ENCODE measurements at places on chromosomes 12 and 14. TPM values are rescaled to one million over a fixed set of nuclear protein-coding genes. Genes with fewer than 3 reads are reported as not detected.

C12orf50 gene
- not detected for total RNA-seq

KLRG1 gene
- 1.6 TPM for total RNA-seq

APOF gene
- not detected for total RNA-seq

DNA sequence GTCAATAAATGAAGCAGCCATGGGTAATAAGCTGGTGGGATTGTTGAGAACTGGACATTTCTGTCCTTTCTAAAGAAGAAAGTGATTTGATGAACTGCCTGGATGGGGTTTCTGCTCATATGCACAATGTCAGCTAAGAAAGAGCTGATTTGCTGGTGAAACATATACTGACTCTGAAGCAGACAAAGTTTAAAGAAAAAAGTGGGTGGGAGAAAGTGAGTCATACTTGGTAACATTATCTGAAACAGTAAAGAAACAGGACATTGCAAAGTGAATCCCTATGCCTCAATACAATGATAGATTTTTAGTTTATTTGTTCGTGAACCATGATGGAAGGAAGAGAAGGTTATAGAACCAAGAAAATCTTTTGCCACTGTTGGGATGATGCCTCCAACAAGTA lies 95.6 kb upstream of the DNM1L start:
- H3K27me3 ChIP-seq: no peaks in the 10 kb centered on the region
- H3K27ac ChIP-seq: no peak overlapping the region
- H3K36me3 ChIP-seq: peaks cover 32% of the 10 kb centered on the region
- DNase-seq: no peak
- no peak overlapping the region for H3K4me3 ChIP-seq

RTL1 gene
- total RNA-seq: not detected

DNA sequence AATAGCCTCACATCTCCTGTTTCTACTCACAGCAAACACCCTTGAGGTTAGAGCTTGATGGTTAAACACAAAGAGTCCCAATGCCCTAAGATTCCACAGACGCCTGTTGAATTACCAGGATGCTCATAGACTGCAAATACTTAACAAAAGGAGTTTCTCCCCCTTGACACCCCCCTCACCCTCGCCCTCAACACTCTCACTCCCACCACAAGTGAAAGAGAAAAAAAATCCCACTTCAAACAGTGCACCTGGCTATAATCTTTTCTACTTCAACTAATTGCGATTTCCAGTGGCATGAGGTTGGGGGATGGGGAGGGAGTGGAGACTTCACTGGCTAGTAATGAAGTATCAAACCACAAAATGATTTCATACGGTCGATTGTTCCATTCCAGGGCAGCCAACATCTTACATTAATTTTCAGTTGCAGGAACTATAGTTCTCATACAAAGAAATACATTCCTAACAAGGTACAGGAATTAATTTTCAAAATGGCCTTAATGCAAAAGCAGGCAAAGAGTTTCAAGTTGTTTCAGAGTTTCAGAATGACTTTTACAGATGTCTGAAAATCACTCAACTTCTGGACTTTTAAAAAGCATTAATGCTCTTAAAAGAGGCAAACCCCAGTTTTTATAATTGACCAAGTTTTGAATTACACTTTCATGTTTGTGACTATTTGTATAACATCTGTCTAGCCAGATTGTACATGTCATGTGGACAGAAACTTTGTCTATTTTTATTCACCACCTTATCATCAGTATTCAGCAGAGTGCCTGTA lies 390.7 kb downstream of the C12orf75 start:
- no peaks in the 10 kb centered on the region for H3K36me3 ChIP-seq
- H3K27ac ChIP-seq: no peak overlapping the region

DNA sequence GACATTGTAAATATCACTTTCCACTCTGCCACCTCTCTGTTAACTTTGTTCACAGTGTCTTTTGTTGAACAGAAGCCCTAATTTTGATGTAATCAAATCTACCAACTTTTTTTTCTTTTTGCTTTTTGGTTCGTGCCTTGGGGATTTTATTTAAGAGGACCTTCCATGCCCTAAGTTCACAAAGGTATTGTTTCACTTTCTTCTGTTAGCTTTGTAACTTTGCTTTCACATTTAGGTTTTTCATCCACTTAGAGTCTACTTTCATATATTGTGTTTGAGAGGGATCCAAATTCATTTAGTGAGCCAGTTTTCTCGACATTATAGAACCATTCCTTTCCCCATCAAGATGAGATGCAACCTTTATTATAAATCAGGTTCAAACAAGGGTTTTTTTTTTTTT lies 275.7 kb upstream of the CRY1 start:
- no peaks in the 10 kb centered on the region for H3K36me3 ChIP-seq
- no peaks in the 10 kb centered on the region for H3K4me1 ChIP-seq
- no peaks in the 10 kb centered on the region for H3K27me3 ChIP-seq
- no peak for DNase-seq
- H3K4me3 ChIP-seq: no peak overlapping the region

ADAMTS20 gene
- not detected for total RNA-seq

- H3K4me3 ChIP-seq: no peak overlapping the region
- H3K27ac ChIP-seq: peak overlapping the region; percentile 79
- DNase-seq: no peak
- no peaks in the 10 kb centered on the region for H3K36me3 ChIP-seq
Measured at GRCh38 chr12:50533203-50533584, 28.4 kb downstream of the DIP2B start.

GRCh38 chr14:20350860-20351259 lies 7.4 kb downstream of the PARP2 start:
- H3K27ac ChIP-seq: no peak overlapping the region
- peaks cover 61% of the 10 kb centered on the region for H3K36me3 ChIP-seq
- H3K4me3 ChIP-seq: no peak overlapping the region
- no peaks in the 10 kb centered on the region for H3K27me3 ChIP-seq
- no peaks in the 10 kb centered on the region for H3K4me1 ChIP-seq
- no peak for DNase-seq

DNA sequence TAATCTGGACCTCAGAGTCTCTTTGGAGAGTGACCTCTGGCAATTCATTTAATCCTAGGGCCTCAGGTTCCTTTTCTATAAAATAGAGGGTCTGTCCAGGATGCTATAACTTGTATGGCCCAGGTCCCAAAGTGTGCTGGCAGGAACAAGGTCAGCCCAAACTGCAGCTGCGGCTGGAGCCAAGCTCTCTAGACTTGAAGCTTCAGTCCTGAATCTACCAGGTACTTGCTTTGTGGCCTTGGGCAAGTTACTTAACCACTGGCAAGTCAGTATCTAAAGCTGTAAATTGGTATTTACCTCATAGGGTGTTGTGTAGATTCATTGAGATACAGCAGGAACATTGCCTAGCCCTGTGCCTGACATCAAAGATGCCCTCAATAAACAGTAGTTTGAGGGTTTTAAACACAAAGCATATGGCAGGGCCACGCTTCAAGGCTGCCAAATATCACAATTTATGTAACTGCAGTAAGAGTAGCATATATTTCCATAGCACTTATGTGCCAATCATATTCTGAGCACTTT lies 21.7 kb downstream of the CPM start:
- no peak for DNase-seq
- H3K4me3 ChIP-seq: no peak overlapping the region
- no peaks in the 10 kb centered on the region for H3K36me3 ChIP-seq
- H3K27ac ChIP-seq: no peak overlapping the region
- no peaks in the 10 kb centered on the region for H3K27me3 ChIP-seq
- no peaks in the 10 kb centered on the region for H3K4me1 ChIP-seq

MMP19 gene
- 3.3 TPM for total RNA-seq

- no peaks in the 10 kb centered on the region for H3K4me1 ChIP-seq
- no peak for DNase-seq
- no peak overlapping the region for H3K4me3 ChIP-seq
- no peaks in the 10 kb centered on the region for H3K36me3 ChIP-seq
- no peak overlapping the region for H3K27ac ChIP-seq
Measured at GRCh38 chr14:41137741-41138140, 468.9 kb upstream of the LRFN5 start.

- H3K4me3 ChIP-seq: no peak overlapping the region
- H3K36me3 ChIP-seq: peaks cover 2% of the 10 kb centered on the region
- DNase-seq: no peak
- H3K27me3 ChIP-seq: no peaks in the 10 kb centered on the region
Measured at GRCh38 chr12:42447371-42447786, 121.4 kb downstream of the PPHLN1 start.

- no peak overlapping the region for H3K4me3 ChIP-seq
- DNase-seq: no peak
Measured at GRCh38 chr12:23888396-23889068, 60.9 kb downstream of the SOX5 start.

GRCh38 chr14:98138666-98139065 lies 1133.3 kb downstream of the BCL11B start:
- H3K27me3 ChIP-seq: no peaks in the 10 kb centered on the region
- no peaks in the 10 kb centered on the region for H3K4me1 ChIP-seq
- H3K27ac ChIP-seq: peak overlapping the region; percentile 56
- DNase-seq: peak; percentile 57

GRCh38 chr12:53229454-53229853 lies 2.6 kb downstream of the RARG start:
- no peaks in the 10 kb centered on the region for H3K36me3 ChIP-seq
- H3K4me1 ChIP-seq: no peaks in the 10 kb centered on the region
- no peak overlapping the region for H3K27ac ChIP-seq
- H3K27me3 ChIP-seq: no peaks in the 10 kb centered on the region
- H3K4me3 ChIP-seq: no peak overlapping the region
- DNase-seq: no peak

DNA sequence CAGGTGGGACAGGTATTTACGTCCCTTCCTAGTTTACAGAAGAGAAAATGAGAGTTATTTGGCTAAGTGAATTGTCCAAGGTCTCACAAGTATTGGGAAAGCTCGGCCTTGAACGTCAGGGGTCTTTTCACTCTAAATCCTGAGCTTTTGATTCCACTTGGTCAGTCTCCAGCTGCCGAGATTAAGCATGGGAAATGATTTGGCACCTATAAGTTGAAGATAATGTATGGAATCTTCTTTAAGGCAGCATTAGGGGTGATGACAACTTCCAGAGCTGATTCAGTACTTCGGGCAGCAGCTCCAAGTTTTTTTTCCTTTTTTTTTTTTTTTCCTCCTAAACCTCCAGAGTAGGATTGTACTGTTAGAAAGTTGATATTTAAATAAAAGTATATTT lies 722 bp downstream of the FAM234B start:
- DNase-seq: no peak
- H3K4me3 ChIP-seq: peak overlapping the region; percentile 82
- no peak overlapping the region for H3K27ac ChIP-seq
- no peaks in the 10 kb centered on the region for H3K4me1 ChIP-seq

DNA sequence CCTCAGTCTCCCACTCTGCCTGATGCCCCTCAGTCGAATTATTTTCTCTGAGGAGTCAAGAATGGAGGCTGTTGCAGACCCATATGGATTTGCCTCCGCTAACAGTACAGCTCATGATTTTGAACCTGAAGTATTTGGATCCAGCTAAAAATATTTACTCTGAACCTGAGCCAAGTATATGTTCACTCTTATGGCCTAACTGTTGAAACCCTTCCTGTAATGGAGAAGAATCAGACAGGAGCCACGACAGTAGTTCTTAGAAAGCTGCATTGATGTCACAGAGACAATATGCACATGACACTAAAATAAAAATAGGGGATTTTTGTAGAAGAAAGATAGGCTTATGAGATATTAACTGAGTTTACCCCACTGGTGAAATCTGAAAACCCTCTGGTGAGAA lies 1128.3 kb upstream of the FLRT2 start:
- no peak for DNase-seq
- no peak overlapping the region for H3K27ac ChIP-seq
- H3K4me3 ChIP-seq: no peak overlapping the region
- H3K36me3 ChIP-seq: no peaks in the 10 kb centered on the region
- H3K27me3 ChIP-seq: no peaks in the 10 kb centered on the region

DNA sequence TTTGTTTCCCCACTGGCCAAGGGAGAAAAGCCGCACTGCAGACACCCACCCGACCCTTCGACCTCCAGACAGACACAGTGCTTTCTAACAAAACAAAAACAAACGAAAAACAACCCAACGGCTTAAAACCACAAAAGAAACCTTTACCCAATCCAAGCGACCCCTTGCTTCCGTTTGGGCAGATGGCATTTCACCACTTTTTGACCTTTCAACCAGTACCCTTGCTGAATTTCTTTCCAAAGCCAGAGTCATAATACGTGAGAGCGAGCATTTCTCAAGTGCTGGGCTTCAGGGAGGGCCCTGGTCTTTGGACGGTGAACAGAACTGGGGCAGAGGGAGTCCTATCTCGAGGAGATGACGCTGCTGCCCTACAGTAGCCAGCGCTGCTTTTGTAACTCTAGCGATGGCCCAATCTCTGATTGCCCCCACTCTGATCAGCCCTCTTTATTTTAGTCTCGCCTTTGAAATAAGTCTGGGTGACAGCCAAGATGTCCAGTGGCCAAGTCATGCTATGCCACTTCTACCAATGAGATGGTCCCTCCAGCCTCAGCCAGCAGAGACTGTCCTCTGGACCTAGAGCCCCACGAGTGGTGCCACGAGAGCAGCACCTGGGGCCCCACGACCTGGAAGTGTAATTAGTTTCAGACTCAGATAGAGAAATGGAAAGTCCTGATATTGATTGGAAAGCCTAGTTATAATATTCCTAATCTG lies 21.9 kb upstream of the ADIPOR2 start:
- no peak overlapping the region for H3K4me3 ChIP-seq
- DNase-seq: no peak
- no peaks in the 10 kb centered on the region for H3K27me3 ChIP-seq

CLEC7A gene
- total RNA-seq: 6.6 TPM

ABCC9 gene
- 8.0 TPM for total RNA-seq

DNA sequence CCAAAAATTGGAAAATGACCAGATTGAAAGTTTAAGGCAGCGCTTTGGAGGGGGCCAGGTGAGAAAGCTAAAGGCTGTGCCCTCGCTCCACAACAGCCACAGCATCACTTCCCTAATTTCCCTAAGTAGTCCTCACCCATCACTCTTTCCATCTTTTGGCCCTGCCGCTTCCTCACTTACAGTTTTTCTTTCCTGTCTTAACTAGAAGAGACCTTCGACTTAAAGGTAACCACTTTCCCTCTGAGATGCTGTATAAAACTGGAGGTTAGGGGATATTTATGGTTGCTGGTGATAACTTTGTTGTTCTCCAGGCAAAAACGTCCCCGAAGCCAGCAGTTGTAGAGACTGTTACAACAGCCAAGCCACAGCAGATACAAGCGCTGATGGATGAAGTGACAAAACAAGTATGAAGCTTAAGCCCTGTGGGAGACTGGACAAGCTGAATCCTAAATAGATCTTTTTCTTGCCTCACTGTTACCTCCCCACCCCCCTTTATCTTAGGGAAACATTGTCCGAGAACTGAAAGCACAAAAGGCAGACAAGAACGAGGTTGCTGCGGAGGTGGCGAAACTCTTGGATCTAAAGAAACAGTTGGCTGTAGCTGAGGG lies 4.3 kb downstream of the DDIT3 start:
- DNase-seq: no peak
- H3K27me3 ChIP-seq: no peaks in the 10 kb centered on the region
- H3K27ac ChIP-seq: no peak overlapping the region
- no peak overlapping the region for H3K4me3 ChIP-seq
- no peaks in the 10 kb centered on the region for H3K36me3 ChIP-seq

SAMD15 gene
- 0.35 TPM for total RNA-seq

GRCh38 chr12:122085591-122085990 lies 7.0 kb downstream of the MLXIP start:
- no peak for DNase-seq
- no peaks in the 10 kb centered on the region for H3K27me3 ChIP-seq
- no peak overlapping the region for H3K4me3 ChIP-seq
- no peaks in the 10 kb centered on the region for H3K36me3 ChIP-seq
- H3K27ac ChIP-seq: no peak overlapping the region
- H3K4me1 ChIP-seq: peaks cover 86% of the 10 kb centered on the region

- H3K36me3 ChIP-seq: no peaks in the 10 kb centered on the region
- no peak overlapping the region for H3K27ac ChIP-seq
- no peak for DNase-seq
- no peak overlapping the region for H3K4me3 ChIP-seq
- H3K27me3 ChIP-seq: no peaks in the 10 kb centered on the region
Measured at GRCh38 chr14:23047034-23047634, 5.1 kb downstream of the PSMB11 start.

Measured in Peyer's patch (tissue), 4 donors.